PC-3 (cell line): ENCODE measurements at places on chromosomes 3 and 15.

DNA sequence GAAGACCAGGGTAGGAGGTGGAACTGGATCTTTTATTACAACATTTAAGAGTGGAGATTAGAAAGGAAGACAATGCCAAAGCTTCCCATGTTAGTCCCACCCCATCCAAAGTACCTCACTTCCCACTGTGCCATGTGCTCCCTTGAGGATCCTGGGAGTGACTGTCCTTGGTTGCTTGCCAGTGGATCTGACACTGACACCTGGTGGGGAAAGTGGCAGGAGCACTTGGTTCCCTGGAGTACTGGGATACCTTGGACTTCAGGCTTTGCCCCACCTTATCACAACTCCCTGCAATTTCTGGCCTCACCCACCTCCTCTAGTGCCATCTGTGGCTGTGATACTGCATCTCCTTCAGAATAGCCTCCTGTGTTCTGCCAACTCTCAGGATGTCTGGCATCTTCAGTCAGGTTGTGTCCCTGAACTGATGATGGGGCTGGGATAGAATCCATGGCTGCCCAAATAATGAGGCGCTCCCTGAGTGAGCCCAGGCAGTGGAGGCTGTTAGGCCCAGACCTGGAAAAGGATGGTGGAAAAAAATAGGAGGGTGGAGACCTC lies 1.3 kb downstream of the ELL3 start:
- peak; percentile 95 for DNase-seq

DNA sequence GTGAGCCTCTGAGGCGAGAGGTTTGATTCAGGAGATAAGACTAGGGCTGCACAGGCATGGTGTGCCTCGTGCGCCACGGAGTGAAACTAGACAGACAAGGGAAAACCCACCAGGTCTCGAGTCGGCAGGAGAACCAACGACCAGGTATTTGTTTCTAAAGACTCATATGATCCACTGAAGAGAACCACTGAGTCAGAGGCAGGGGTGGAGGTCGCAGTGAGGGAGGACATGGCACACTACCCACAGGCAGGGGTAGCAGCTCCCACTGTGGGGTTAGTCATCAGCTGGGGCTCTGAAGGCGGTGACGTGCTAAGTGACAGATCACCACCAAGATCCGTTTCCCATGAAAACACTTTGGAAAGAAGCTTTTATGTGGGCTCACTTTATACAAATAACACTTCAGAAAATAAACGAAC lies 45.7 kb downstream of the CHSY1 start:
- DNase-seq = no peak

DNA sequence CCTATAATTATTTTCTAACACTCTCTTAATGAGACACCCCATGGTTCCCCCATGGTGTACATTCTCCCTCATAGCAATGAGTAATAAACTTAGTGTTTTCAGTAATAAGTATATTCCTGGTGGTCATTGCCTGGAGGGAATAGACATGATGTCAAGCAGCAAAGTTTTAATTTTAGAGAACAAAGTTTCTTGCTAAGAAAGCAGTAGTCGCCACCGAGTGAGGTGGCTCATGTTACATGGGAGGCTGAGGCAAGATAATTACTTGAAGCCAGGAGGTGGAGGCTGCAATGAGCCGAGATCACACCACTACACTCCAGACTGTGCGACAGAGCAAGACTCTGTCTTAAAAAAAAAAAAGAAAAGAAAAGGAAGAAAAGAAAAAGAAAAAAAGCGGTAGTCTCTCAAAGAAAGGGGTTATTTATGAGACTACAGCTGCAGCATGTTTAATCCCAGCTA lies 2.4 kb upstream of the ELP6 start:
- no peak for DNase-seq

GRCh38 chr3:181017690-181018089 lies 28.2 kb upstream of the DNAJC19 start:
- no peak for DNase-seq

GRCh38 chr3:101819649-101820206 lies 29.6 kb upstream of the NFKBIZ start:
- no peak for DNase-seq

DNA sequence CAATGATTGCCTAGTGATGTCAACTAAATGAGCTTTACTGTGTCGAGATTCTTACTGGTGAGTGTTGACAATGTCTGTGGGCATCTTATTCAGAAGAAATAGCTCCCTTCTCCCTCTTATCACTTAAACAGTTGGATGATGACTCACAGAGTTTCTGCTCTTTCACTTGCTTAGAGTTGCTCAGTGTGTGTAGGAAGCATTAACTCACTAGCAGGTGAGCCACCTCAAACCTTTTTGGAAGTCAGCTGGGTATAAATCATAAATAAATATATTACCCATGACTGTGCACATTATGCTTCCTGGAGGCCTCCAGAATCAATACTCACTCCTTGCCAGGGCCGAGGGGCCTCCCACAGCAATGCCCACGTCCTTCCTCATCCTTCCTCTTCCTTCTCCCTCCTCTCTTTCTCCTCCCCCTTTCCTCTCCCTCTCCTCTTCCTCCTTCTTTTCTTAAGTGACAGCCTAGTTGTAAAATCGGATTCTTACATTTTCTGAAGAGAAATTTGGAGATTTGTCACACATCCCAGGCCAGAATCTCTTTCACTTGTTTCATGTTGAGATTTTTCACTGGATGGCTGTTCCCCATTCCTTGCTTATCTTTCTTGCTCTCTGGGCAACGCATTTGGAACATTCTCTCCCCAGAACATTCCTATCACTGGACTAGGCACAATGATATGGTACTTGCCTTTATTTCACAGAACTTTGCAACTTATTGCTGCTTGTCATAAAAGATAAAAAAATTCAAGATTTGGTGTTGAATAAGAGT lies 17.5 kb downstream of the SHC4 start:
- DNase-seq = peak; percentile 84

GRCh38 chr3:189132839-189133238 lies 38.9 kb upstream of the TPRG1 start:
- no peak for DNase-seq

GRCh38 chr15:99320374-99321215 lies 69.3 kb downstream of the LRRC28 start:
- peak; percentile 6 for DNase-seq

GRCh38 chr3:30940740-30941139 lies 46.3 kb upstream of the GADL1 start:
- no peak for DNase-seq

- DNase-seq = no peak
Measured at GRCh38 chr3:157104928-157105652, 54.9 kb downstream of the CCNL1 start.

GRCh38 chr3:127114337-127115070 lies 78.4 kb upstream of the PRR23E start:
- no peak for DNase-seq

DNA sequence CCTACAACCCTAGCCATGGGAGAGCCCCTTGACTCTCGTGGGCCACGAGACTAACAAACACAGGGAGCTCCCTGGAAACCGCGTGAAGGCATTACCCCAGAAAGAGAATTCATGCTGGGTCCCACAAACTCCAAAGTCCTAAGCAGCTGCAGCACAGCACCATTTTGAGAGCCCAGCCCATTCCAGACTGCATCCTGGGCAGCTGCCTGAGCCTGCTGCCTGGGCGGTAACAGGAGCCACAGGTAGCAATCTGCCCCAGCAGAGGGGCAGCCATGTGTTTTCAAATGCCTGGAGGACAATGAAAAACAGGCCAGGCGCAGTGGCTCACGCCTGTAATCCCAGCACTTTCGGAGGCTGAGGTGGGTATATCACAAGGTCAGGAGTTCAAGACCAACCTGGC lies 62.9 kb upstream of the TBC1D23 start:
- DNase-seq = no peak

DNA sequence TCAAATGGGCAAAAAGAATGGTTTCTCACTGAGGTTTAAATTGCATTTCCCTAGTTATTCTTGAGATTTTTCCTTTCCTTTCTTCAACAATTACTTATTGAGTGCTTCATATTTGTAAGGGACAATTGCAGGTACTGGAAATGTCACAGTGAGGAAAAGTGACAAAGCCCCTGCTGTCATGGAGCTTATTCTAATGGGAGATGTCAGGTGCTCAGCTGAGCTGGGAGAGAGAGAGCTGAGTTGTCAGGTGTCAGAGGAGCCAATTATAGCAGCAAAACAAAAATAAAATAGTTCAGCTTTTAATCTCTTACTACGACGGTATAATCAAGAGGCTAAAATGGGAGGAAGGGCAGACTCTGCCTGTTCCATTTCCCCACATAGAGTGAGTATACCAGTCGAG lies 42.0 kb downstream of the CD86 start:
- DNase-seq = no peak

DNA sequence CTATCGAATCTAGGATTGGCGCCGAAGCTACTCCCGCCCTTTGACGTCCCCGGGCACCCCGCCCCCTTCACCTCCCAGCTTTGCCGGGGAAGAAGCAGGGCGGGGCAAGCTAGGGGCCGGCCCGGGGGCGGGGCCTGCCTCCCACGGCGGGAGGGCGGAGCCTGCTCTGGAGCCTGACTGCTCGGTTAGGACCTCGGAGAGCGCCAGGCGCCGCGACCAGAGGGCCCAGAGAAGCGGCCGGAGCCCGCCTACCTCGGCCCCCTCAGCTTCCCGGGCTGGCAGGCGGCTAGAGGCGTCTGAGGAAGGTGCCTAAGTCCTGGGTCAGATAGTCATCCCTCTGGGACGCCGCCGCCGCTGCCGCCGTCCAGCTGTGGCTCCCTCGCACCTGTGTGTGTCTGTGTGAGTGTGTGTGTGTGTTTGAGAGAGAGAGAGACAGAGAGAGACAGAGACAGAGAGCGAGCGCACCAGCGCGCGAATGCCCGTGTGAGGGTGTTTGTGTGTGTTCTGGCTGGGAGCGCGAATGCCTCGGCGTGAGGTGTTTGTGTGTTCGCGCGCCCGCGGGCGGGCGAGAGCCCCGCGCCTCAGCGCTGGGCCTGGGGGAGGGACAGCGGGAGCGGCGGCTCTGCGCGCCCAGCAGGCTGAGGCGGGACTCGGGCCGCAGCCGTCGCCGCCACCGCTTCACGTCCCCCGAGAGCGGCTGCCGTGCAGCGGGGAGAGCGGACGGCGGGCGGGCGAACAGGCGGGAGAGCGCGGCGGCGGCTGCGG lies at the start of gene STXBP5L:
TSS of gene STXBP5L (plus strand) at position 176 of the 765 bp plus-strand sequence. CDS start 1,374 bp downstream, outside the sequence.
- DNase-seq = peak; percentile 82

DNA sequence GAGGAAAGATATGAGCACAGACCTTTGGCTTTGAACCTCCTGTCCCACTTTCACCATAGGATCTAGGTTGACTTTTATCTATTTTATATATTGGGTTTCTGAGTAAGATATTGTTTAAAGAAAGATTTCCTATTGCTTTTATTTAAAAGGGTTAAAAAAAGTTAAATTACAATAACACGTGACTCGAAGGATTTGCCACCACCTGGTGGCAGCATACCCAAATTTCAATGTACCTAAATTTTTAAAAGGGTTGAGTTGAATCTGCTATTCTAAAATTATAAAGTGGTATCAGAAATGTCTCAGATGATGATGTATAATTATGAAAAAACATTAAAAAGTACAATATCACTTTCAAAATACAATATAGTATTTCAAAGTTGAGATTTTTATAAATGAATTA lies 368.4 kb downstream of the MECOM start:
- DNase-seq = peak; percentile 52

- peak; percentile 36 for DNase-seq
Measured at GRCh38 chr3:33940149-33940548, 141.7 kb downstream of the PDCD6IP start.

DNA sequence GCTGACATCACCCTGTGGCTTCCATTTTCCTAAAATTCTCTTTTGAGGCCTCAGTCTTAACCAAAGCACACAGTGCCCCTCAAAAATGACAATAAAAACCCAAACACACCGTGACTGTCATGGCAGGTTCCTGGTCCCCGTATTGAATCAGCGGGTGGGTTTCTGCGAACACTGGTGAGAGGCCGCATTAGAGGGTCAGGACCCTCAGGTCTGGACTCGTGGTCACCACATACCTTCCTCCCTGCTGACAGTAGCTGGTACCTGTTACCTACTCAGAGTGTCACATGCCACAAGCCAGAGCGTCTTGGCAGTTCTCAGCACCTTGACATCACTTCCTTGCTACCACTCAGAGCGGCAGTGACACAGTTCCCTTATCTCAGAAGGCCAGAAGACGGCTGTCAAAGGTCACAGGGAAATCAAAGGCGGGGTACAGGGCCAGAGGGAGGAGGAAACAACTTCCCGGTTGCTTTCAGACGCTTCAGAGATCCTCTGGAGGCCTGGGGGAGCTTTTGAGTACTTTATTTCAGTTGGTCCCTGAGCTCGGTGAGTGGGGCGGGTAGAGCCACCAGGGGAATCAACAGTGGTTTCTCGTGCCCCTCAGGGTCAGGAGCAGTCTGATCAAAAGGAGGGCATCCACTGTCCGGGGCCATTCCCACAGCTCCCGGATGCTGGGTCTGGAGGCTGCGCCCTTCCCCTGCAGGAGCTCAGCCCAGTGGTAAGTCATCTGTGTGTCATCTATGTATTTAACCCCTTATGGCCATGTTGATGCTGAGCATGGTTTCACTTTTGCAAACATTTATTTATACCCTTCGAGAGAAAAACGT lies at the start of the genes CCR5AS and CCRL2:
TSS of gene CCR5AS (minus strand) at position 279 of the 824 bp plus-strand sequence.
TSS of gene CCRL2 (plus strand) at position 472 of the 824 bp plus-strand sequence. CDS start 821 bp downstream, outside the sequence.
- peak; percentile 86 for DNase-seq

DNA sequence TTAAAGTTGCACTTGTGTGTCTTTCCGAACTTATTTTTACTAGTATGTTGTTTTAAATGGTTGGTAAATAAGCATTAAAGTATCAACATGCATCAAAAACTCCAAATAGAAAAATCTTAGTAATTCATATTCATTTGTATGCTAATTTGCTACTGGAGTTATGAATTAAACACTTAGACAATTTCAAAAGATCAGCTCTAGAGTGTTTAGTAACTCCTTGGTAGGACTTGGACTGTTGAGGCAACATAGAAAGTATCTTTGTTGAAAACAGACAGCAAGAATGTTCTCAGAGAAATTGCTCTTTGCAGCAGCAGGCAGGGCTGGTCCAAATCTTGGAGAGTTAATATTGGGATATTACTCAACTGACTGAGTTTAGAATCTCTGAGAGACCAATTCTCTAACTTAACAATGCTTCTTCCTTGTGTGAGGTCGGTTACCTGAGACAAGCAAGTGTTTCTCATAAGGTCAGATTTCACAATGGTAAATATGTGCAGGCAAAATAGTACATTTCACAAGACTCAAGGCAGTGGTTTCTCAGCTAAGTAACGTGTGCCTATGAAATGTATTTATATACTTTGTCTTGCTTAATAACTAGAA lies 147.8 kb upstream of the IL12A start:
- peak; percentile 59 for DNase-seq
